ENCODE measurements at places on chromosomes 6 and 20.

DNA sequence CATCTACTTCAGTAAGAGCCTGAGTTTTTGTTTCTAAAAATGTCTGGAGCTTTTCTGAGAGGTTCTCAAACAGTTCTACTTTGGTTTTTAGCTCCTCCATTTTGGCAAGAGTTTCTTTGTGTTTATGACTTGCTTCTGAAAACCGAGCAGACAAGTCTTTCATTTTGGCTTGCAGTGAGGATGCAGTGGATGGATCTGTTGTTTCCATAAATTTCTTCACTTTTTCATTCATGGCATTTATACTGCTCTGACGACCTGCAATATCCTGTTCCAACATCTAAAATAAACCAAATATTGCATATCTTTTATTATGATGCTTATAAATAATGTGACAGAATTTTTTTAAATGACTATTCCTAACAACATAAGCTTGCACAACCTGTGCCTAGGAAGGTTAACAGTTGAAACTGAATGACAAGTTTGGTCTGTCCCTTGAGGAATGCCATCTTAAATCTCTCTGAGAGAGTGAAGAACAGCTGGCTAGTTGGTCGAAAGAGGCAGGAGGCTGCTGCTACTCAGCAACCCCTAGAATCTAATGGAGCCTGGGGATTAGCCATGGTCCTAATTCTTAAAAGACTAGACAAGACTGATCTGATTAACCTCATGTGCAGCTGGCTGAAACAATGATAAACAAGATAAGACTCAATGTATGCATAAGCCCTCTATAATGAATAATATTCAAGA lies 69.8 kb downstream of the DST start:
- DNase-seq = no peak

- no peak for DNase-seq
Measured at GRCh38 chr20:37439223-37439933, 81.7 kb upstream of the NNAT start.

- no peak for DNase-seq
Measured at GRCh38 chr6:24929242-24929641, 6.5 kb downstream of the RIPOR2 start.

- no peak for DNase-seq
Measured at GRCh38 chr20:4920131-4920530, 81.2 kb downstream of the SLC23A2 start.
